Stimulated activated CD4-positive, alpha-beta T cell treated with anti-CD3 and anti-CD28 coated beads, Interleukin-1b, Interleukin-23, amount 100 ng/mL, for 48 hours (primary cell): ENCODE measurements at places on chromosomes 13 and 19.

DNA sequence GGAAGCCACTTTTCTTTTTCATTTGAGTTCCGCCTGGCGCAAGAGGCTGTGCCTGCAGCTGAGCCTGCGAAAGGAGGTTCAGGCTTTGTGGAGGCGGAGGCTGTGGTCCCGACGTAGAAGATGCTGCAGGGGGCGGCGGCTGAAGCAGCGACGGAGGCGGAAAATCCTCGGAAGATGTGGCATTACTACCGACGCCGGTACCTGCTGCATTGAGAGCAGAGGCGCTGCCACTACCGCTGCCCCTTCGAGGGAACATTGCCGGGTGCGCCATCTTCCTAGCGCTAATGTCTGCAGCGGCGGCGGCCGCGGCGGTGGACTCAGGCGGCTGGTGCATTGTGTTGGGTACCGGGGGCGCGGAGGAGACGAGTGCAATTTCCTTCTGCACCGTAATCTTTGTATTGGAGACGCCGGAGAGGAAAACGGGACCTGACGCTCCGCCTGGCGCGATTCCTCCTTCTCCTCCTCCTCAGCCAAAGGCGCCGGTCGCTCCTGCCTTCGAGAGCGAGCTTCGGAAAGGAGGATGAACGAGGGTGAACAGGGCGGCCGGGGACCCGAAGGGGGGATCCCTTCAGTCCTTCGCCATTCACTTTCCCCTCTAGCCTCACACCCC is at the start of gene TSC22D1:
Gene TSC22D1, minus strand, starts transcription at position 590 of the 610 bp plus-strand sequence. Its CDS starts 256 bp downstream, at position 334.
- DNase-seq, result peak; percentile 55

DNA sequence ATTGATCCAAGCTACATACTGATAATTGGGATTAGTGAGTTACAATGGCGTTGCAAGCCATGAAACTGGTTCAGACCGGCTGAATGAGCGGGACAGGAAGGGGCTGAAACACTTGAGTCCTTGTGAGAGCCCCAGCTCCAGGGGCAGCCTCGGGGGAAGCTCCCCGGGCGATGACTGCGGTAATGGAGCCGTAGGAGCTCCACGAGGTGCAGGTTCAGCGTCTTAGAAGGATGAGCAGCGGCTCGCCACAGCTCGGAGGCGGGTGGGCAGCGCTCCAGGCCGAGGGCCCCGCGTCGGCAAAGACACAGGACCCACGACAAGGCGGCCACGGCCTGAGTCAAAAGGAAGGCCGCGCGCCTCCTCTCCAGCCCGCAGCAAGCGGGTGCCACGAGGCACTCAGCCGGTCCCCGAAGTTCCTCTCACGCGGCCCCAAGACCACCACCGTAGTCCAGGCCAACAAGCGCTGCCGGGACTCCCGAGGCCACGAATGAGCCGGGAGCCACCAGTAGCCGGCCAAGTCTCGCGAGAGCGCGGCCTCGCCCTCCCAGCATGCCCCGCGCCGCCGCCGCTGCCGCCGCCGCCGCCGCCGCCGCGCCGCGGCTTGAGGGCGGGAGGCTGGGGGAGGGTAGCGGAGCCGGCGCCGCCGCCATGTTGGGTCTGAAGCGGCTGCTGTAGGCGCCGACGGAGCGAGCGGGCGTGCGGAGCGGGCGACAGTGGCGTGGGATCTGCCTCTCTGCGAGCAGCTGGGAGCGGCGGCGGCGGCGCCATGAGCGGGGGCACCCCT is at the start of gene LSM14A:
Gene LSM14A, plus strand, starts transcription at position 628 of the 784 bp plus-strand sequence. Its CDS starts 139 bp downstream, at position 767.
- peak; percentile 90 for DNase-seq

- no peak for DNase-seq
Observed at GRCh38 chr19:52231154-52231910, 38.1 kb upstream of the ZNF766 start.

DNA sequence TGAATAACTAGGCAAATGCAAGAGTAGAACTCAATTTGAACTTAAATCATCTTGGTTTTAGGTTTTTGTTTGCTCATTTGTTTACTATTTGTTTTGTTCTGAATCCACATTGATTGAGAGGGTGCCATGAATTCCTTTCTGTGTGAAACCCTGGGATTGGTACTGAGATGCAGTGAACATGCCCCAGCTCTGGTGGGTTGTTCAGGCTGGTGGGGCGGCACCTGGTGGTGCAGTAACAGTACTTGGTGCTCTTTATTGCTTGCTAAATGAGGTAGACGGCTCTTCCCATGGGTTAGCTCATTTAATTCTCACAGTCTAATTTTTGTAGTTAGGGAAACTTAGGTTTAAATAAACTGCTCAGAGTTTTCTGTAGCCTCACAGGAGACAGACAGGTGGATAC is 48.4 kb downstream of the WASF3 start:
- no peak for DNase-seq

GRCh38 chr19:51904331-51905165 is at the start of gene ZNF649:
TSS of gene ZNF649 (minus strand) at chr19:51905017. CDS start at chr19:51900107, 4,910 bp downstream.
- DNase-seq, result peak; percentile 84

DNA sequence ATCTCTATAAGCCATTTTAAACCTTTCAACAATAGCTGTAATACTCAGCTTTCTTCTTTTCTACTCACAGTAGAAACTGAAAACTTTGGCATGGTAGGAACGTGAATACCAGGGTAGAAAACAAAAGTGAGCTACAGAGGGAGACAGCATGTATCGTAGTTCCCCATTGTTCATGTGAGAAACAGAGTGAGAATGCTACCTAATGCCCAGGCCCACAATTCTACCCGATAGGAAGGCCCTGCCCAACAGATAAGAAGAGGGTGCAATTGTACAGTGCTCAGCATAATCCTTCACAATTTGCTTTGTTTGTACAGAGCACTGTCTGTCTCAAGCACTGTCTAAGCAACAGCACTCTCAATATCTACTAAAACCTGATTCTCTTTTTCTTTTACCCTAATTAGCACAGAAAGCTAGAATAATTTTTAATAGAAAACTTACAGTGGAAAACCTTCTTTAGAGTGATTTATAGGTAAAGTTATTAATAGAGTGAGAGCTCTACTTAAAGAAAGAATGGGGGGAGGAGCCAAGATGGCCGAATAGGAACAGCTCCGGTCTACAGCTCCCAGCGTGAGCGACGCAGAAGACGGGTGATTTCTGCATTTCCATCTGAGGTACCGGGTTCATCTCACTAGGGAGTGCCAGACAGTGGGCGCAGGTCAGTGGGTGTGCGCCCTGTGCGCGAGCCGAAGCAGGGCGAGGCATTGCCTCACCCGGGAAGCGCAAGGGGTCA is 322.3 kb downstream of the EFNB2 start:
- no peak for DNase-seq

- DNase-seq, result peak; percentile 9
Observed at GRCh38 chr19:52398081-52398441, 412 bp downstream of the ZNF528 start.

DNA sequence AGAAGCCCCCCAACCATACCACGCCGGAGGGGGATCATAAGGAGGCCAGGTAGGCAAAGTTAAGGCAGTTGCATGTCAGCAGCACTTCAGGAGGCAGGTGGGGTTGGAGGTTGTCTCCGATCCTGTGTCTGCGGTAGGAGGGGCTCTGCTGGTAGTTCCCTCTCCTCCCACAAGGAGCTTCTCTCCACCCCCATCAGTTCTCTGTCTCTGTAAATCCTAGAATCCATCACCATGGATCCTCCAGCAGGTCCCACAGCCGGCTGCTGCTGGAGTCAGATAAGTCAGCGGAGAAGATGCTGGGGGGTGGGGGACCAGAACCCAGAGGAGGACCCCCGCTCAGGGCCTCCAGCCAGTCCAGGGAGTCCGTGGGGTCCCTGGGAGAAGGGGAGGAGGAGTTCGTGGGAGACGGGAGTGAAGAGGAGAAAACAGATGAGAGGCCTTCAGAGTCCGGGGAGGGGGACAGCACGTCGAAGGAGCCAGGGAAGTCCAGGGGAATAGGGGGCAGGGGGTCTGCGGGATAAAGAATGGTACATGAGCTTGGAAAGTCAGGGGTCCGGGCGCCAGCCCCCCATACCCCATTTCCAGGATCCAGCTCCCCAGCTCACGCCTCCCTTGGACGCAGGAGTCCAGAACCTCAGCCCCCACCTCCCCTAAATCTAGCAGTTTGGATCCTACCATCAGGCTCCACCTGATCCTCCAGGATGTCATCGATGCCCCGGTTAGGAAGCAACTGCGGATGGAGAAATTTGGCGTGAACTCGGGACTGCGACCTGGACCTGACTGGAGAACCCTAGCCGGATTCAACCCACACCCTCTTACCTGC is 6.3 kb downstream of the MAMSTR start:
- DNase-seq, result no peak

- peak; percentile 50 for DNase-seq
Observed at GRCh38 chr19:45591004-45591637, 6.5 kb upstream of the OPA3 start.

DNA sequence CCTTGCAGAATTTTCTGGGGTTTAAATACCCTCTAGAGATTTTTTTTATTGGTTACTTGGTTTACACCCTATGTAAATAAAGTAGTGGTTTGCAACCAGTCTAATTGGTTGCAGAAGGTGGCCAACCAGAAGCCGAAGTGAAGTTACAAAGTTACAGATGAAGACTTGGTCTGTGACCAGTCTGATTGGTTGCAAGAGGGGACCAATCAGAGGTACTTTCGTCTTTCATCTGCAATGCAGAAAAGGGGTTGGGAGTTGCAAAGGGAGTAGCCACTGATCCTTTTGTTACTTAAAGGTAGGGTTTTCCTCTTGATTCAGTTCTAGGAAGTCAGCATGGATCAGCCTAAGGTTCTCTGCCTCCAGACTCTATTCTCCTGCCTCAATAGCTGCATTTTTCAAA is 48.8 kb upstream of the CHST8 start:
- DNase-seq, result no peak

DNA sequence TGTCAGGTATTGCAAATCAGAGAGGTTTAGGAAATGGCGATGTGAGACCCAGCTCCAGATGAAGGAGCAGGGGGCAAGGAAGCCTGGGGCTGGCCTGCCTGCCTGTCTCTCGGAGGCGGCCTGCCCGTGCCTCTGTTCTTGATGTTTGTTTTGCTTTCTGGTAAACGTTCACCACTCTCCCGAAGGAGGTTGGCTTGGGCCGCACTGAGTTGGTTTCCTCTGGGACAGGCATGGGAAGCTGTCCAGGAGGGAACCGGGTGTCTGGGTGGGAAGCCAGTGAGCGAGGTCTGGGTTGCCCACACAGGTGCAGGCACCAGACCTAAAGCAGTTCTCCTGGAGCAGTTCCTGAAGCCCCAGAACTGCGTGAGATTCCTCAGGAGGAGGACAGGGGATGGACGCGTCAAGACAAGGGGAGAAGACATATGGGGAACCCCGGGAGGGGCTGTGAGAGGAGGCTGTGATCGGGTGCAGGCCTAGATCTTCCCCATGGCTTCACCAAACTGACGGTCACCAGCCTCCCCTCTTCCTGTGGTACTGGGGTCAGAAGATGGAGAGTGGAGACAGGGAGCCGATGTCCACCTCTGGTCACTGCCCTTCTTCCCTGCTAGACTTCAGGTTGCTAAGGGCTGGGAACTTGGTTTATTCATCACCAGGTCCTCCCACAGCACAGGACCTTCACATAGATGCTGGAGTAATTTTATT is 15.2 kb downstream of the COL4A2 start:
- DNase-seq, result no peak

- no peak for DNase-seq
Observed at GRCh38 chr13:98878486-98879126, 99.3 kb downstream of the DOCK9 start.

GRCh38 chr13:35684432-35684831 is 207.9 kb upstream of the MAB21L1 start:
- DNase-seq, result no peak

DNA sequence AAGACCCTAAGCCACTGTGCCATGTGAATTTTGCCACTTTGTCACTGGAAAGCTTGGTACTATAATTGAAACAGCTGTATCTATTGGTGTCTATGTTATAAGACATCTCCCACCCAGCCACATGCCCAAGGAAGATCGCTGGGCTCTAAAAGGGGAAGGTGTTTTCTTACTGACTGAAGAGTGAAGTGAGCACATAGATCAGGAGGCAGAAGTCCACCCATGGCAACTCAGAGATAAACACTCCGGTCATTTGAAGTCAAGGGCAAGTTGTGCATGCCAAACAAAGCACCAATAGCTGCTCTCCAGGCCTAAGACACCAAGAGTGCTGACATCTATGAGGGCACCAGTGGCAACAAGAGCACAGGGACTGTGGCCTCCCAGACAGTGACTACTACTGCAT is 153.8 kb downstream of the KCTD12 start:
- no peak for DNase-seq

DNA sequence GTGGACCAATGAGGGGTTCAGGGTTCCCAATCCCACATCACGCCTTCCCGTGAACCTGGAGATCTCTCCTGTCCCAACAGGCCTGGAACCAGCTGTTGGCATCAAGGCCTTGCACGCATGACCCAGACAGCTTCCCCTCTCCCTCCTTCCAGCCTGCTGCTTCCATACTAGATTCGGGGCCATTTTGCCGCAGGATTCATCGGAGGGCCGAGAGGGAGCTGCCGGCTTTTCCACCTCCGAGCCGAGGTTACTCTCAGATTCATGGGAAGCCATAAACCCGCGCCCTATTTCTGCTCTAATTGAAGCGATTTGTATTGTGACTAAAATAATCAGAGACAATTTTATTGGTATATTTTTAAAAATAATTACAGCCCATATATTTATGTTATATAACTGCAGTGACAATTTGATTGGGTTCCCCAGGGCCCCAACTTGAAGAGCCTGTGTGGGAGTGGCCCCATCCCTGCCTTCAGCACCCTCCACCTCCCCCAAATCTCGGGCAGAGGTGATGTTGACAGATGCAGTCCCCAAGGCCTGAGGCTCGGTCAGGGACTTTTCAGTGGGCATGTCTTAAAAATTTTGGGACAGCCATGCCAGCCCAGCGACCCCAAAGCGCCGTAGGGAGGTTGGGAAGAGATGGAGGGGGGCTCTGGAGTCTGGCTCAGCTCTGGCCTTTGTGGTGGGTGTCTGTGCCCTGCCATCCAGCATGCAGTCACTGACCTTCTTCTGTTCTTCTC is 30.8 kb upstream of the PEPD start:
- DNase-seq, result no peak

DNA sequence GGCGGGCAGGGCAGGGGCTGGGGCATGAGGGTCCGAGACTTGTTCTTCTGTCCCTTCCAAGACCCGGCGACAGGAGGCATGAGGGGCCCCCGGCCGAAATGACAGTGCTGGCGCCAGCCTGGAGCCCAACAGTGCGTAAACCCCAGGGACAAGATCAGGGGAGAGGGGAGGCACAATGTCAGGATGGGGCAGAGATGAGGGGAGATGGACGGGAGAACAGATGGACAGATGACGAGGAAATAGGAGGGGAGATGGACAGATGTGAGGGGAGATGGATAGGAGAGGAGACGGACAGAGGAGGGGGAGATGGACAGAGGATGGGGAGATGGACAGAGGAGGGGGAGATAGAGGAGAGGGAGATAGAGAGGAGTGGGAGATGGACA is 518 bp downstream of the FLT3LG start:
- no peak for DNase-seq
